Testis (tissue), 5 donors: ENCODE measurements at places on chromosomes 7 and 10. TPM values are rescaled to one million over a fixed set of nuclear protein-coding genes. Genes with fewer than 3 reads are reported as not detected.

The GUSB gene
- polyA plus RNA-seq = 82.4 TPM

The ASB15 gene
- polyA plus RNA-seq = 5.7 TPM

The OR2A1 gene
- 0.20 TPM for polyA plus RNA-seq

DNA sequence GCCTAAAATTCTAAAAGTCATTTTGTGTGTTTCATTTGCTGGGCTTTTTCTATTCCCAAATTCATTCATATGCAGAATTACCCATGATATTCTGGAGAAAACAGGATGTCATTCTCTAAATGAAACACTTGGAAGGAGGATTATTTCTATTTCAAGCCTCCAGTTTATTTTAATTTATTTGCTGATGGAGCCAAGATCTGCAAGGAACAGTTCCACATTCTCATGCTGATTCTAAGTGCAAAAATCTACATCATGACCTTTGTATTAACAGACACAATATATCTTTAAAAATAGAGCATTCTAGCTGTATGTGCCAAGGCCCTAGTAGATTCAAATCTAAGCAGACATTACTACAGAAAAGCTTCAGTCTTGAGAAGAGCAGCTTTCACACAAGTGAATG lies 51.3 kb upstream of the KCND2 start:
- DNase-seq = no peak

- no peak for DNase-seq
Measured at GRCh38 chr7:17665029-17665428, 275.3 kb downstream of the SNX13 start.

GRCh38 chr7:910441-910861 lies 34.1 kb downstream of the GET4 start:
- DNase-seq = no peak

DNA sequence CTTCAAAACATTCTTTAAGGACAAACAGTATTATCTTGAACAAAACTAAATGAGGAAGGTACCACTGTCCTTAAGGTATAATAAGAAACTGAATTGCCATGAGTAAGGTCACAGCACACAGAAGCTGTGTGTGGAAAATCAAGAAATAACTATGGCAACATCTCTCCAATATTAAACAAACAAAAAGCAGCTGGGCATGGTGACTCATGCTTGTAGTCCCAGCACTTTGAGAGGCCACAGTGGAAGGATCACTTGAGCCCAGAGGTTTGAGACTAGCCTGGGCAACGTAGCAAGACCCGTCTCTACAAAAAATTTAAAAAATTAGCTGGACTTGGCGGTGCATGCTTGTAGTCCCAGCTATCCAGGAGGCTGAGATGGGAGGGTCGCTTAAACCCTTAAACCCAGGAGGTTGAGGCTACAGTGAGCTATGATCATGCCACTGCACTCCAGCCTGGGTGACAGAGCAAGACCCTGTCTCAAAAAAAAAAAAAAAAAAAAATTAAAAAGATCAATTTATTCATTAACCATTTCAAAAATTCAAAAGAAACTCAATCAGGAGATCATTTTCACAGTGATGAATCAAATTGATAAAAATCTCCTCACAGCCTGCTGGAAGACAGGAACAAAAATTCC lies 195.4 kb downstream of the SKIDA1 start:
- no peak for DNase-seq

The GALNT11 gene
- polyA plus RNA-seq = 23.4 TPM

The EMX2 gene
- polyA plus RNA-seq = 6.9 TPM

The PLEKHS1 gene
- 2.2 TPM for polyA plus RNA-seq

DNA sequence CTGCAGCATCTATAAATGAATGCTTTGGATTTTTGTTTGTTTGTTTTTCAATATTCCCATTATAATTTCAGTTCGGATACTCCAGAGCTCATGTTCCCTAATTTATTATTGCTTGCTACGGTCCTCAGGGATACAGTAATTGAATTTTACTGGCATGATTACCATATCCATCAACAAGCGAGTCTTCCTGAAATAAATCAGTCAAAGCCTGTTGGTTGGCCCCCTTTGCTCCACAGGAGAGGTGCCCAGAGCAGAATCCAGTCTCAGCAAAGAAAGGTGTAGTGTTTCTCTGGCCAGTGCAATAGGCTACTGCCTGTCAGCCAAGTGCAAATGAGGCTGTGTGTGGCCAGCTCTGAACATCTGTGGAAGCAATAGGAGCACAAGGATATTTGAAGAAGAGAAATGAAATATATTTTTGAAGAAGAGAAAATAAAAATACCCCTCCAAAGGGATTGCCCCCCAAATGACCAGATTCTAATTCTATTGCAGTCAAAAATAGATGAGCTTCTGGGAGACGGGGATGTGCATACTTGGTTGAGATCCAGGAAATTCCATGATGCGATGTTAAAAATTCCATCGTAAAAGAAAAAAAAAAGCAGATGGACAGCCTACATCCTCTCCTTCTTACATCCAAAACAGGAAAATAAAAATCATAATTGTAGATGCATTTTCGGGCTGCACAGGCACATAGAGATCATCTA lies 18.1 kb downstream of the TRIL start:
- DNase-seq = no peak

- DNase-seq = no peak
Measured at GRCh38 chr10:52551046-52551445, 221.5 kb downstream of the MBL2 start.

The EPO gene
- polyA plus RNA-seq = 0.65 TPM

The FAM25C gene
- polyA plus RNA-seq = not detected

GRCh38 chr10:7406712-7407333 lies 4.0 kb downstream of the SFMBT2 start:
- peak; percentile 38 for DNase-seq

- DNase-seq = no peak
Measured at GRCh38 chr7:141456298-141456697, 94.9 kb upstream of the AGK start.

DNA sequence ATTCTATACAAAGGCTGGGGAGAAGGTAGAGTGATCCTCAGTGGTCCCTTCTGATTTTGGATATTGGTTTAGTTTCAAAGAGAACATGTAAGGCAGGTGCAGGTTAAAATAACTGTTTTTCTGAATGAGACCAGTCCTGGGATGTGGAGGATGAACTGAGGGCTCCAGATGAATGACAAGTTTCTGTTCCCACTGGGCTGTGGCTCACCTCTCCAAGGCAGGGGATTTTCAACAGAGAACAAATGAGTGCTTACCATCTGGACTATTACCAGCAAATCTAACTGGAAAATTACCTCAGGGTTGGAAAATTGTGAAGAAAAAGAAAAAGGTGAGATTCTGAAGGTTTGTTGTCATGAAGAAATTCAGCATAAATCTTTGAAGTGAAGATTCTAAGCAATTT lies 8.0 kb downstream of the LAMB4 start:
- DNase-seq = no peak

- no peak for DNase-seq
Measured at GRCh38 chr7:140981951-140982350, 32.8 kb downstream of the MRPS33 start.

GRCh38 chr7:1532456-1533254 lies 2.2 kb downstream of the MAFK start:
- DNase-seq = peak; percentile 78

GRCh38 chr10:103692436-103692951 lies 162.9 kb downstream of the SH3PXD2A start:
- no peak for DNase-seq

GRCh38 chr7:102836191-102836919 lies 76.4 kb upstream of the LRRC17 start:
- no peak for DNase-seq

- DNase-seq = no peak
Measured at GRCh38 chr7:114628362-114628761, 213.7 kb downstream of the FOXP2 start.

GRCh38 chr7:150329331-150330120 lies 6.2 kb upstream of the ACTR3C start:
- no peak for DNase-seq

DNA sequence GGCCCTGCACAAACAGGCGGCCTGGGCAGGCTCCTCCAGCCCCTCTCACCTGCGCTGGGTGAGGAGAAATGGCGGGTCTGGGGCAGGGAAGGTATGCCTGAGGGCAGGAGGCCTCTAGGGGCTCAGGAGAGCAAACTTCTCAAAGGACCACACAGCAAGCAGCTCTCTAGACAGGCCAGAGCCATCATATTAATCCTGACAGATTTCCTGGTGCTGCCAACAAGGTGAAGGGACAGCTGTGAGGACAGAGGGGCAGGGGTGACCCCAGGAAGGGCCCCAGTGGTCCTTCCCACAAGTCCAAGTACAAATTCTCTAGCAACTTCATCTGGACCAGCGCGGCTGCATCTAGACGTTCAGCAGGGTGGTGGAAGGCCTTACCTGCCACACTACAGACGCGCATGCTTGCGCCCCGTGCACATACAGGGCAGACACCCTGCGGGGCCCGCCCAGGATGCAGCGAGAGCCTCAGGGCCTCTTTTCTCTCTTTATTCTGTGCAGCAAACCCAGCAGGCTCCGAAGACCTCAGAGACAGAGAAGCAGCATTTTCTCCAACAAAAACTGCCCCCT lies 62.1 kb downstream of the ZRANB1 start:
- DNase-seq = no peak

The MSMB gene
- polyA plus RNA-seq = 11.6 TPM

- DNase-seq = no peak
Measured at GRCh38 chr7:95104739-95105138, 197.3 kb downstream of the PPP1R9A start.

The DGKB gene
- 0.17 TPM for polyA plus RNA-seq

DNA sequence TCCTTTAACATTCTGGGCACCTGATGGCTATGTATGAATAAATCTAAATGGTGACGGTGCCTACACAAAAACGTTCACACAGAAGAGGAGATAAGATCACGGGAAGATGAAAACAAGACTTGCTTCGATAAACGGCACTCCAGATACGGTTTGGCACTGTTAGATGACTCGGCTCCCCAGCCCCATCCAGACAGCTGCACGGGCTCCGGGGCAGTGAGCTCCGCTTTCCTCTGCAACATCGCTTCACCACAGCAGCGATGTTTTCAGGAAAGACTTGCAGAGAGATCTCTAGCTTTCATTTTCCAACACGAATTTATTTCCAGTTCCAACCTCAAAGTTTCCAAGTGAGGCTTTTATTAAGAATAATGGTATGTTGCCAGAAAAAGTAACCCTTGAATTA lies 132.1 kb downstream of the KLF6 start:
- DNase-seq = no peak

- no peak for DNase-seq
Measured at GRCh38 chr7:40715053-40715430, 580.2 kb downstream of the SUGCT start.

- DNase-seq = no peak
Measured at GRCh38 chr7:42426163-42426562, 189.2 kb upstream of the GLI3 start.

GRCh38 chr10:129963641-129964501 lies at the start of gene EBF3:
Gene EBF3, minus strand, starts transcription at chr10:129964274. Its CDS starts 506 bp downstream, at chr10:129963768.
- DNase-seq = peak; percentile 70

GRCh38 chr7:12882710-12883109 lies 195.3 kb downstream of the ARL4A start:
- no peak for DNase-seq

- DNase-seq = no peak
Measured at GRCh38 chr10:18399158-18399557, 252.2 kb downstream of the NSUN6 start.

GRCh38 chr7:27168265-27168947 lies 3.1 kb upstream of the HOXA9 start:
- no peak for DNase-seq

GRCh38 chr10:100939763-100940344 lies 27.1 kb downstream of the SLF2 start:
- DNase-seq = no peak

The SEMA3D gene
- 7.3 TPM for polyA plus RNA-seq

GRCh38 chr7:156576216-156577058 lies 64.1 kb upstream of the RNF32 start:
- no peak for DNase-seq

GRCh38 chr7:142919656-142920055 lies 13.9 kb downstream of the TRPV5 start:
- DNase-seq = no peak

The PKD2L1 gene
- 4.7 TPM for polyA plus RNA-seq

The TMEM236 gene
- polyA plus RNA-seq = 0.49 TPM

The PNLIPRP2 gene
- 0.61 TPM for polyA plus RNA-seq
